Fibroblast of gingiva (primary cell): ENCODE measurements at places on chromosomes 1 and 21.

- peak; percentile 68 for DNase-seq
Measured at GRCh38 chr1:181141431-181141910, 53.0 kb downstream of the IER5 start.

DNA sequence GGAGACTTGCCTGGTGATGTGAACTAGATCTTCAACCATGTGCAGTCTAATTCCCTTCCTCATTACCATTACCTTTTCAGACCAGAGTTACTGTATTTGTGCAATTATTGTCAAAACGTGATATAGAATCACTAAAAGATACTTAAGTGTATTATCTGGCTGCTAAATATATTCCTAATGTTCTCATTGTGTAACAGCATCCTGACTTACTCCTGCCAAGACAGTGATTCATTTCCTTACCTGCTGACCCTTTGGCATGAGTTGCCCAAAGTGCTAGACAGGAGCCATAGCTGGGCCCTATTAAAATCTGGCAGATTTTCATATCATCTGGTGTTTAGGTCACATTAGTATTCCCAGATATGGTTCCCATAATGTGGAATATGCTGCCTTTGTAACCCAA lies 598.3 kb upstream of the CAMK1G start:
- DNase-seq: no peak

GRCh38 chr1:248918131-248918530 lies 12.1 kb downstream of the PGBD2 start:
- DNase-seq: no peak

- no peak for DNase-seq
Measured at GRCh38 chr1:40411294-40411693, 37.8 kb downstream of the SMAP2 start.

- no peak for DNase-seq
Measured at GRCh38 chr1:117049857-117050256, 10.3 kb upstream of the TTF2 start.

DNA sequence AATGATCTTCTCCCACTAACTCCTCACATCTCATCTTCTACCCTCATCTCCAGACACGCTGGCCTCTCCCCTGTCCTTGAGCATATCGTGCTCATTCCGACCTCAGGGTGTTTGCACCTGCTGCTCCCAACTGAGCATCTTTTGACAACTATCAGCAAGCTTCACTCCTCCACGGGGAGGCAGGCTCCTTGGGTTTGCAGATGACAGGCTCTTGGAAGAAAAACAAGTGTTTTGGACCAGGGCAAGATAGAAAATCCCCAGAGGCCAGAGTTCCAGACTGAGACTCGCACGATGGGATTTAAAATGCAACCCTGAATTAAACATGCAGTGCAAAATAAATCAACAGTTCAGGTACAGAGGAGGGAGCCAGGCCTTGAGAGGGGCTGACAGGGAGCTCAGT lies 246.7 kb downstream of the PTPRU start:
- DNase-seq: no peak

GRCh38 chr1:61318319-61319125 lies 236.2 kb downstream of the NFIA start:
- peak; percentile 93 for DNase-seq

GRCh38 chr1:117339866-117340700 lies 27.2 kb upstream of the MAN1A2 start:
- peak; percentile 13 for DNase-seq

GRCh38 chr1:17973694-17974093 lies 133.9 kb upstream of the IGSF21 start:
- DNase-seq: no peak
